ENCODE measurements at places on chromosomes 11 and 22.
A peak's percentile ranks its signal among the peaks of the same experiment; 100 is the strongest.

DNA sequence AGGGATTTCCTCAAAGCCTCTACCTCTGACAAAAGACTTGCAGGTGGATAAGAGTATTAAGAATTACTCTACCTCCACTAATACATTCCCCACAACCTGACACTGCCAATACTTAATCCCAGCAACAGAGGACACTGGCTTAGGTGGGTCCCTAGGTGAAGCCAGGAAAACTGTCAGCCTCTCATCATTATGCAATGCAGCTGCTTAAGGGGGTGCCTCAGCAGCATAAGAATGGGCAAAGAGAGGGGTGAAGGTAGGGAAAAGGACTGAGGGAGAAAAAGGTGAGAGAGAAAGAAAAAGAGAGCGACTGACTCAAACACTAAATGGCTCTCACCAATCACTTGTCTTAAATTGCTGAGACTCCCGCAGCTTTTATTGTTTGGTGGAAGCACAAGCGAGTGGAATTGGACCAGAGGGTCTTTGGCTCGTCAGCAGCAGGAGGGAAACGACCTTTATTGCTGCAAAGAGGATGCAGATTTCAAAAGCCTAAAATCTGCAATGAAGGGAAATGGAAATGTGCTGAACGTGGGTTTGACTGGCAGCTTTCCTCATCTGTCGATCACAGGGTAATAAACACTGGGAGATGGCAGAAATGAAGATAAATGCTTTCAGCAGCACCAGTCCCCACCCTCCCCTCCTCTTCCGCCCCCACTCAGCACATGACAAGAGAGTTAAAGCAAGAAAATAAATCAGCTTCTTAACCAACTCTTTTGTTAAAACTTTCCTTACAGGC, 64.9 kb upstream of the CHRM4 start:
- no peak for DNase-seq

DNA sequence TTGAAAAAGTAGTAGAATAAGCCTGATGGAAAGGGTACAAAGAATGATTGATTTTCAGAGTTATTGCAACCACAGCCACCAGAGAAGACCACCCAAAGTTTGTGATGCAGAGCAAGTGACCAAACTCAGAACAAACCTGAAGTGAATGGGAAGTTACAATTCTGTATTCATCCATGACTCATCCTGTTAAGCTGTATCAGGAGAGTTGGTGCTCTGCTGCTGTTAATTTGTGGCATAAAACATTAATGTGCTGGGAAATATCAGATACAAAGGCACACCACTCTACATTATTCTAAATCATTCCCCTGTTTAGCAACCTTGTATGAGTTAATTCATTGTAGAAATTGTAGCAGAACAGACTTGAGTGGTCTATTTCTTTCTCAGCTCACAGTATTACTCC, 19.6 kb upstream of the PDGFD start:
- DNase-seq, result no peak

DNA sequence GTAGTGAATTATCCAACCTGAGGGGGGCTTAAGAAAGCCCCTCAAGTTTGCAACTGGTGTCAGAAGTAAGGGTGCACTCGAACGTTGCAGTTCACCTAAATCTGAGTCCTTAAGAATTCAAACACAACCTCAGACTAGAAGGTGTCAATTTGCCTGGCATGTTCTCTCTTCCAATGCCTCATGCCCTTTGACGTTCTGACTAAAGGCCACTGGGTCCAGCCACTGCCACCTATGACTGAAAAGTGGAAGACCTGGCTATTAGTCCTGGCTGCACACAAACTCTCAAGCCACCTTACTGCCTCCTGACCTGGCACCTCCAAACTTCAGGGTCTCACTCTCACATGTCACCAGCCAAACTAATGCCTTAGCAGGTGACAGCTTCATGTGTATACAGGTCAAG, 8.0 kb downstream of the APOL4 start:
- DNase-seq, result no peak

- DNase-seq, result no peak
Observed at GRCh38 chr22:50698546-50698945, 25.9 kb downstream of the SHANK3 start.

GRCh38 chr22:27912101-27912500, 7.0 kb downstream of the PITPNB start:
- DNase-seq, result no peak

DNA sequence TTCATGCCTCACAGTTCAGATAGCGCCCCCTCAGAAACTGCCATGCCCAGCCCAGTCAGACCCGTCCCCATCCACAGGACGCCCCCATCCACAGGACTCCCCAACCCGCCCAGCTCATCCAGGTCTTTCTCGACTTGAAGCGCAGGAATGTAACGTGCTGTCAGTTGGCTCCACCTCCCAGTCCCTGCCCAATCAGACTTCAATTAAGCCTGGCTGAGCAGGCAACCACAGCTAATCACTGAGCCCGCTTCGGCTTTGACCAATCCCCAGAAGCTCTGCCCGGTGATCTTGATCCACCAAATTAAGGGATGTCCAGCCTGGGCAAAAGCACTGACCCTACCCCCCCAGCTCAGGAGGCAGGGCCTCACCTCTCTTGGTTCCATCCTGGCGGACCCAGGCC, 10.5 kb upstream of the MFNG start:
- no peak for DNase-seq

DNA sequence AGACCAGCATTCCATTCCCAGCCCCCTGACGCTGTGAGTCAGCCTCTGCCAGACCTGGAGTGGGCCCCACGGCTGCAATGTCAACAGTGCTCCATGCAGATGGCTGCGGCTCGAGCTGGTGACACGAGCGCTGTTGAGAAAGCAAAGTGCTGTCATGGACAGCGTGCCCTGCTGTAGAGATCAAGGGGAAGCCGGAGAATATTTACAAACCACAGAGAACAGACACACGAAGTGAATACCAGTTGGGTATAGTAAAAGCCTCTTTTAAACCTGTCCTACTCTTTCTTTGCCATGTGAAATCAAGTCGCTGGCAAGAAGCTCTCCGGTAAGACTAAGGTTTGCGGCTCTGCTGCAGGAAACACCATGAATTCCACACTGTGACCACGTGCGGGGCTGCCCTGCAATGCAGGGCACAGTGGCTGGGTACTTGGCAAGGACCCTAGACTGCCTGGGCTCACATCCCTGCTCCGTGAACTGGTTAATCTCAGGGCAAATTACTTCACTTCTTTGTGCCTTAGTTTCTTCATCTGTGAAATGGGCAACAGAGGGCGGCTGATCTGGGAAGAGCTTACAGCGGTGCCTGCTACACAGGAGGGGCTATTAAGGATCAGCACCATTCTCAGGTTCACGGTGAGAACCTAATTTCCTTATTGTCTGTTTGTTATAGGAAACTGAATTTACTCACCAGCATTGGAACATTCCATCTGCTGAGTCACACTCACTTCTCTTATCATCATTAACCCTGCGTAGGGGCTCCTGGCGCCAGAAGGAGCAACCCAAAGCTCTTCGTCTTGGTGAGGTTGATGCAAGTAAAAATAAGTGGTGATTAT, 27.8 kb upstream of the ELFN2 start:
- DNase-seq, result no peak

GRCh38 chr11:1514336-1515061, 27.9 kb upstream of the MOB2 start:
- DNase-seq, result no peak

DNA sequence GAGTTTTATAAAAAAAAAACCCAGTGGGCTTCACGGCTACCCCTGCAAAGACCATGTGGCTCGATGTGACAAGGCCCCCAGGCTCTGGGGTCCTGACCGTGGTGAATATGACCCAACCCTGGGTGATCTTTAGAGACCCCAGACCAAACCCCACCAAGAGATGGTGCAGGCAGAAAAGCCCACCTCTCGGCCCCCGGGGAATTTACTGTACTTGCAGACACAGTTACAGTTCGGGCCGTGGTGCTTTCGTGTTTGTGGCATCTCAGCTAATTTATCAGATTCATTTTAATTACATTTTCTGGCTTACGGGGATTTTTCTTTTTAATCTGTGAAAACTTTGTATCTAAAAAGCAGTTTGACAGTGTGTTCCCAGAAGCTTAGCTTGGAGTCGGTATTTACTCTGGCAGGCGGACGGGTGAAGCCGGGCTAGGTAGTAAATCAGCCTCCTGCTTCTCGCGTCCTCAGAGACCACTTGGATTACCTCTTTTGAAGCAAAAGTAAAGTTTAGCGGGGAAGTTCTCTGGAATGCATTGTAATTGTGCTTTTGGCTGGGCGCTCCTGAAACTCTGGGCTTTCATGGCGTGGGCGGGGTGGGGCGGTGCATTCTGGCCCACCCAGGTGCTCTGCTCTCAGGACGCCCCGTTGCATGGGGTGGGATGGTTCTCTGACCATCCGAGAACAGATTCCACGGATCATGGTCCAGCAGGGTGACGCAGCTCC, 25.3 kb downstream of the ANO1 start:
- DNase-seq, result no peak

- DNase-seq, result no peak
Observed at GRCh38 chr22:31136155-31136554, 4.2 kb downstream of the PLA2G3 start.

DNA sequence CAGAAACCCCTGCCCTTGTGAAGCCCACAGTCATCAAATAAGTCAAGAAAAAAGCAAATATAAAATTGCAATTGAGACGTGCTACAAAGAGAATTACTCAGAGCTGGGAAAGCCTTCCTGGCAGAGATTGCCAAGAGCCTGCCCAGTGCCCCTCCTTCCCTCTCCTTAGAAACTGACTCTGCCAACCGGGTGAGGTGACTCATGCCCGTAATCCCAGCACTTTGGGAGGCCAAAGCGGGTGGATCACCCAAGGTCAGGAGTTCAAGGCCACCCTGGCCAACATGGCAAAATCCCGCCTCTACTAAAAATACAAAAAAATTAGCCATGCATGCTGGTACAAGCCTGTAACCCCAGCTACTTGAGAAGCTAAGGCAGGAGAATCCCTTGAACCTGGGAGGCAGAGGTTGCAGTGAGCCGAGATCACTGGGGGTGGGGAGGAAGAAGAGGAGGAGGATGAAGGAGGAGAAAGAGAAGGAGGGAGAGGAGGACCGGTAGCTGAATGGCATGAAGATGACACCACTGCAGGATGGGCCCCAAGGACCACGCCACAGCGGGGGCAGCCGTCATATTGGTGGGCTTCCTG, 76.1 kb upstream of the RTL6 start:
- no peak for DNase-seq

GRCh38 chr11:123392844-123393243, 37.2 kb upstream of the GRAMD1B start:
- no peak for DNase-seq

- no peak for DNase-seq
Observed at GRCh38 chr11:79960461-79960860, 519.6 kb upstream of the TENM4 start.

GRCh38 chr22:28348613-28349609, 330.7 kb downstream of the TTC28 start:
- no peak for DNase-seq

- DNase-seq, result no peak
Observed at GRCh38 chr11:64384028-64384737, 25.2 kb downstream of the RPS6KA4 start.

DNA sequence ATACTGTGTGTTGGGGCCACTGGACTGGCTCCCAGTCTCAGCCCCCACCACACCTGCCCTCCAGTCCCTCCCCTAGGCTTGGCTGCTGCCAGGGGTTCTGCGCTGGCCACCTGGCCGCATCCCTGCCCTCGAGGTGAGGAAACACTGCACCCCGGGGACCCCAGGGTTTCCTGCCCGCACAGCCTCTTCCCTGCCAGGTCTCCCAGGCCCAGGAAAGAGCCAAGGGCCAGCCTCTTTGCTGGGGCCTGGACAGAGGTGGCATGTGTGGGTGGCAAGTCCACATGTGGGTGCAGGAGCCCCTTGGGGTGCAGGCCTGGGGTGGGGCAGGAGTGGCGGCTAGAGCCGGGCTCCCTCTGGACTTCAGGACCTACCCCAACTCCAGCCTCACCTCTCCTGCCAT, 2.5 kb downstream of the EPS8L2 start:
- DNase-seq, result no peak

- peak; percentile 80 for DNase-seq
Observed at GRCh38 chr11:34234086-34234740, 123.6 kb downstream of the ABTB2 start.

- DNase-seq, result no peak
Observed at GRCh38 chr11:103491777-103492176, 382.6 kb downstream of the DYNC2H1 start.
